ENCODE measurements at places on chromosomes 6 and 20.

- DNase-seq, result no peak
- H3K4me1 ChIP-seq, result peaks cover 2% of the 10 kb centered on the region
- H3K27ac ChIP-seq, result no peak overlapping the region
- H3K36me3 ChIP-seq, result no peaks in the 10 kb centered on the region
- no peak overlapping the region for H3K4me3 ChIP-seq
Observed at GRCh38 chr6:166389119-166389518, 6.4 kb upstream of the MPC1 start.

DNA sequence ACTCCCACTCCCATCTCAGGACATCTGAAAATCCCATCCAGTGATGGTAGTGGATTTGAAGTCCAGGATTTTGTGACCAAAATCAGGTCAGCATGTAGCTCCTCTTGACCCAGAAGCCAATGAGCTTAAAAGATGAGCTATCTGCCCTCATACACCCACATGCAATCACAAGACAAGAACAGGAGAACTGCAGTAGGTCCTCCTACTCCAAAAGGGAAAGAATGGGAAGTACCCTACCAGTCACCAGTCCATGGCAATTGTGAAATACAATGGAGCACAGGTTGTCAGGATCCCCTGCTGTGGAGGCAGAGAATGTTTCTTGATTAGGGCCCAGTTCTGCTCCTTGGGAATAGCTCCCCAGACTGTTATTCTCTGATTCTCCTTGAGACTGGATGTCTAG is 347.3 kb upstream of the CNR1 start:
- no peak overlapping the region for H3K27ac ChIP-seq
- H3K4me1 ChIP-seq, result no peaks in the 10 kb centered on the region
- H3K36me3 ChIP-seq, result no peaks in the 10 kb centered on the region
- H3K27me3 ChIP-seq, result no peaks in the 10 kb centered on the region

DNA sequence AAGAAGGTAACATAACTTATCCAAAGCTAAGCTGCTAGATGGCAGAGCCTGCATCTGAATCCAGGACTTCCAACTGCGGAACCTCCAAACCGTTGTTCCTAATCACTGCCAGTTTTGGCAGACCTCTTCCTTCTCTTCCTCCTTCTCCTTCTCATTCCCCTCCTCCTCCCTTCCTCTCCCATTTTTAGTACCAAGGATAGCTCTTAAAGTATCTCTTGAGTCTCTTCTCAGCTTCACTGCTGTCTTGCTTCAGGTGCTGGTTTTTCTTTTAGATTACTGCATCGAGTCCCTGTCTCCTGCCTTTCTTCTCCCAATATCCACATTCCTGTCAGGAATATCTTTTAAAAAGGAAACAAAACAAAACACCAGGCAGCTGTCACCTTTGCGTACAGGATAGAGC is 77.1 kb downstream of the CDYL start:
- H3K4me3 ChIP-seq, result no peak overlapping the region
- H3K27ac ChIP-seq, result no peak overlapping the region
- H3K4me1 ChIP-seq, result peaks cover 6% of the 10 kb centered on the region
- no peak for DNase-seq

DNA sequence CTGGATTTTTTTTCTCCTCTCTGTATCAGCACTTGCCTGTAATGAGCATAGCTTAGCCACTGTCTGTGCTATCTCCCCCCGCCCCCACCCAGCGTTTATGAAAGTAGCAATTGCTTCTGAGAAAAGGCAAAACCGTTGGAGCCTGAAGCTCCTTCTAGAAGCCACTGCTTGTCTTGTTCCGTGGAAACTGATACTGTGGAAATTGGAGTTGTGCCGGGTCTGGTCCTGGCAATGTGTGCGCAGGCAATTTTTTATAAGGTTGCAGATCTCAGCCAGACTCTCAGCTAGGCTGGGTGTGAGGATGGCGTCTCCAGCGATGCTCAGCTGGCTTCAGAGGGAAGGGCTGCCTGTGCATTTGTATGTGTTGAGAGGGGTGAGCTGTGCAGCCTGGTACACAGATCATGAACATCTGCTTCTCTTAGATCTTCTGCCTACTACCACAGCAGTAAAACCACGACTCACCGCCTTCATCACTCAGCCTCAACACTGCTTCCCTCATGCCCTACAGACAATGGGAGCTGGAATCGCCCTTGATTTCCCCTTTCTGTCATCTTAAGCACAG is 72.4 kb upstream of the GTSF1L start:
- no peak for DNase-seq
- no peak overlapping the region for H3K27ac ChIP-seq
- no peaks in the 10 kb centered on the region for H3K36me3 ChIP-seq
- H3K4me1 ChIP-seq, result no peaks in the 10 kb centered on the region
- H3K4me3 ChIP-seq, result no peak overlapping the region

- H3K27me3 ChIP-seq, result no peaks in the 10 kb centered on the region
- no peaks in the 10 kb centered on the region for H3K36me3 ChIP-seq
- DNase-seq, result no peak
- H3K4me3 ChIP-seq, result no peak overlapping the region
Observed at GRCh38 chr6:144338951-144339700, 54.0 kb downstream of the UTRN start.

GRCh38 chr6:150549674-150550101 is 50.0 kb upstream of the PLEKHG1 start:
- peaks cover 7% of the 10 kb centered on the region for H3K4me1 ChIP-seq
- H3K27me3 ChIP-seq, result no peaks in the 10 kb centered on the region
- H3K27ac ChIP-seq, result no peak overlapping the region
- DNase-seq, result no peak

DNA sequence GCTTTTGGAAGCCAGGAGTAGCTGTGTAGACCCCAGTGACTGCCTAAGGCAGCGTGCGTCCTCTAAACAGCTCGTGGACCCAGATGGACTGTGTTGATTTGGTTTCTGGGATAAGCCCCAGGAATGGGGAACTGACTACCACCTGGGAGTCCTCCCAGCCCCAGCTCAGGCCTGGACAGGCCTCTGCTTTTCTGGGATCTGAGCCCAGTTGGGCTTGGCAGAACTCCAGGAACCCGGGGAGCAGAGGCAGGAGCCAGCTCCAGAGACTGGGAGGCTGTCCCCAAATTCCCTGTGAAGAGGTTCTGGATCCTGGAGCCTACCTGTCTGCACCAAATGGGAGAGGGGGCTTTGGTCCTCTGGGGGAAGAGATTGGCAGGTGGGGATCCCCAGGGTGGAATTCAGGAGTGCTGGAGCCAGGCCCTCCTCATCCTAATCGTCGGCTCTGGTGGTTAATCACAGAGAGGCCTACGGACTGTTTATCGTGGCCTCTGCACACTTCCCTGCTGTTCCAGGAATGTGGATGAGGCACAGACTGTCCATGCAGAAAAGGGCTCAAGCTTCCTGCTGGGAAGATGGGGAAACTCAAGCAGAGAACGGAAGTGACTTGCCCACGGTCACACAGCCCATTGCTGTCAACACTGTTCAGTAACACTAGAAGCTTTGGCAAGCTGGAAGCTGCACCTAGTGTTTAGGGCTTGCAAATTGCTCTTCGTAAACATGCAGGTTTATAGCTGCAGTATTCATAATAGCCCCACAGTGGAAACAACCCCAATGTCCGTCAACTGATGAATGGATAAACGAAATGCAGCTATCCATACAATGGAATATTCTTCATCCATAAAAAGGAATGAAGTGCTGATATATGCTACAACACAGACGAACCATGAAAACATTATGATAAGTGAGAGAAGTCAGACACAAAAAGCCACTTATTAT is 100.6 kb downstream of the KCNB1 start:
- H3K4me1 ChIP-seq, result peaks cover 19% of the 10 kb centered on the region
- no peak overlapping the region for H3K27ac ChIP-seq
- no peaks in the 10 kb centered on the region for H3K36me3 ChIP-seq

GRCh38 chr20:914727-915498 is 1.2 kb downstream of the ANGPT4 start:
- H3K4me1 ChIP-seq, result no peaks in the 10 kb centered on the region
- no peak for DNase-seq
- H3K27ac ChIP-seq, result no peak overlapping the region
- H3K27me3 ChIP-seq, result peaks cover 25% of the 10 kb centered on the region
- no peaks in the 10 kb centered on the region for H3K36me3 ChIP-seq

- peaks cover 8% of the 10 kb centered on the region for H3K36me3 ChIP-seq
- H3K27ac ChIP-seq, result no peak overlapping the region
- DNase-seq, result no peak
- H3K27me3 ChIP-seq, result no peaks in the 10 kb centered on the region
- H3K4me3 ChIP-seq, result no peak overlapping the region
Observed at GRCh38 chr20:47701612-47702011, 83.7 kb downstream of the SULF2 start.

GRCh38 chr20:57277398-57278105 is 11.1 kb upstream of the BMP7 start:
- H3K27me3 ChIP-seq, result peaks cover 3% of the 10 kb centered on the region
- no peak for DNase-seq
- H3K36me3 ChIP-seq, result no peaks in the 10 kb centered on the region
- H3K4me3 ChIP-seq, result no peak overlapping the region
- no peak overlapping the region for H3K27ac ChIP-seq
- H3K4me1 ChIP-seq, result no peaks in the 10 kb centered on the region

All from suprapubic skin (tissue), 4 donors.